Activated CD4-positive, alpha-beta memory T cell treated with anti-CD3 and anti-CD28 coated beads for 36 hours (primary cell): ENCODE measurements at places on chromosomes 16 and 17. TPM values are rescaled to one million over a fixed set of nuclear protein-coding genes. Genes with fewer than 3 reads are reported as not detected.

DNA sequence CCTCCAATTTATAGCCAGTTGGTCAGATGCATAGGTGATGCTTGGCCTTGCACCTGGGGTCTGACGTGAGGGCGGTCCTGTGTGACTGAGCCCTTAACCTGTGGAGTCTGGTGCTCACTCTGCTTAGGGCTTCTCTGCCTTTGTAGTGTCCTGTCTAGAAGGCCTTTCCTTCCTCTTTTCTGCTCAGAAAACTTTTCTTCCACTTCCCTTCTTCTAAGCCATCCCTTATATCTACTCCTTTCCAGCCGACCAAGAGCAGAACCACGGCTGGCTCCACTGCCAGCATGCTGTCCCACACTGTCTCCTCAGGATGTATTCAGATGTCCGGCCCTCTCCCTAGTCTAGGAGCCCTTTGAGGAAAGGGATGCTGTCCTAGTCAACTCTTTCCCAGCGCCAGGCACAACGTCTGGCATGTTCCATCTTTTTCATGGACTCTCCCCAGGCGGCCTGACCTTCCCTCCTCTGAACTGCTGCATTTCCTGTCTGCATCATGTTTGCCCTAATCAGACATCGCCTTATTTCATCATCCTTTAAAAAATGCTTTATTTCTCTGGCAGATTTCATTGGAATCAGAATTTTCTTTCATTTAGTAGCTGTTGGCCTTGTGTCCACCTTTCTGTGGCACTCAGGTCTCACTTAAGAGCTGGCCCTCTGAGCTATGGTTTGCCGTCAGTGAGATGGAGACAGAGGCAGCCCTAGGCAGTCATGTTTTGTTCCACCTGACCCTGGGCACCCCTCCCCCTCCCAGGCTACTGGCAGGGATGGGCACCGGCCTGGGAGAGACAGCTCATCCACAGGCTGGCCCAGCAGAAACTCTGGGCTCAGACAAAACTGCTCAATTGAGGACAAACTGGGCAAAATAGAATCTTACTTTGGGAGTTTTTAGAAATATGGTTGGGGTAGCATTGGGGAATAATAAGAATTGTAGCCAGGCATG lies 15.5 kb upstream of the BRCA1 start:
- DNase-seq = no peak

GRCh38 chr16:70598937-70599503 lies 47.3 kb upstream of the IL34 start:
- DNase-seq = no peak

DNA sequence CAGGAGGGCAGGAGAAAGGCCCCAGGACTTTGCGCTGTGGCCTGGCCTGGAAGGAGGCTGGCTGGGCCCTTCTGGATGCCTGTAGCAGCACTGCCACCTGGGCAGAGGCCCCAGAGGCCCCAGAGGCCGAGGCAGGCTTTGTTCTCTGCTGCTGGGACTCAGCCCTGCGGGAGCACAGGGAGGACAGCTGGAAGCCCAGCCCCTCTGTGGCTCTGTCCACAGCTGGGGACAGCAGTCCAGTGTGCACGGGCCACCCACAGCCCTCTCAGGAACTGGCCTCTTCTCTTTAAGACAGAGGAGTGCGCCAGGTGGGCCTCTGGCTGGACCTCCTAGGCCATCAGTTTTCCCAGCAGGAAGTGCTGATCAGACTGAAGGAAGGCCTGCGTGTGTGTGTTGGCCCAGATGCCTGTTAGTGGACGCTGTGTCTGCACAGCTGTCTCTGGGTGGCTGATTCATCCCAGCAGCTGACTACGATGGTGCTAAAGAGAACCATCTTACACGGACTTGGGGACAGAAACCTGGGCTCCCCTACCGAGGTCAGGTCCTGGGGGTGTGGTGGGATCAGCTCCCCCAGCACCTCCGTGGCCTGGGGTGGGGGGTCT lies 26.9 kb upstream of the ZNF750 start:
- DNase-seq = no peak

C17orf113 gene
- 0.15 TPM for total RNA-seq
